ENCODE measurements at places on chromosomes 5 and 9.
A peak's percentile ranks its signal among the peaks of the same experiment; 100 is the strongest.

GRCh38 chr5:56849671-56850070 is 34.3 kb downstream of the MAP3K1 start:
- no peak for DNase-seq

- no peak for DNase-seq
Observed at GRCh38 chr5:146199176-146199815, 4.1 kb upstream of the RBM27 start.

GRCh38 chr9:134369416-134370212 is 43.4 kb downstream of the RXRA start:
- DNase-seq: no peak

- peak; percentile 58 for DNase-seq
Observed at GRCh38 chr5:78534148-78534904, 114.2 kb downstream of the LHFPL2 start.

GRCh38 chr5:65555287-65555686 is 7.7 kb downstream of the CENPK start:
- no peak for DNase-seq

DNA sequence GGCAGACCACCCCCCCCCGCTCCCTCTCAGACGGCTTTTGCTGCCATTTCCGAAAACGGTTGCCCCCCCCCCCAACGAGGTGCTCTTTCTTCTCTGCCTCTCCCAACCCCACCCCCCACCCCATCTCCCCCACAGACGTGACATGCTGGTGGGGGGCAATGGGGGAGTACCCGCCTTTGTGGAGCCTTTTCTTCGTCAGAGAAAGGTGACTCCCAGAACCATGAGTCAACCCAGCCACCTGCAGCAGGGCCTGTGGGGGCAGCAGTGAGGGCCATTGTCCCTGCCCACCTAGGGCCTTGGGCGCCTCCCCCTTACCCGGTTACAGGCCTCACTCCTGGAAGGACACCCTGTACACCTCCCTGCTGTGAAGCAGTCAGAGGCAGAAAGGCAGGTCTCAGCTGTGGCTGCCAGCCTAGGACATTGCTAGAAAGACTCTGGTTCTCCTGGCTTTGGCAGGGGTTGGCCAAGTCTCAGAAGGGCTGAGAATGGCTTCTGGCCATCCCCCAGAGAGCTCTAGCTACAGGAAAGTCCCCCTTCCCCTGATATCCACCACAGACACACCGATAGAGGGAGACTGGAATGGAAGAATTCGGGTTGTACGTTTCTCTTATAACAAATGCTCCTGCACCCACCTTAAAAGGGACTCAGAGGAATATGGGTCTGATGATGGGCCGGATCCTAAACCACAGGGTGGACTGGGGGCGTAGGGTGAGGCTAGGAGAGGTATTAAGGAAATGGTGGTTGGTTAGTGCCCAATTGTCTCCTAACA is 2.2 kb downstream of the DNAJB5 start:
- peak; percentile 83 for DNase-seq

DNA sequence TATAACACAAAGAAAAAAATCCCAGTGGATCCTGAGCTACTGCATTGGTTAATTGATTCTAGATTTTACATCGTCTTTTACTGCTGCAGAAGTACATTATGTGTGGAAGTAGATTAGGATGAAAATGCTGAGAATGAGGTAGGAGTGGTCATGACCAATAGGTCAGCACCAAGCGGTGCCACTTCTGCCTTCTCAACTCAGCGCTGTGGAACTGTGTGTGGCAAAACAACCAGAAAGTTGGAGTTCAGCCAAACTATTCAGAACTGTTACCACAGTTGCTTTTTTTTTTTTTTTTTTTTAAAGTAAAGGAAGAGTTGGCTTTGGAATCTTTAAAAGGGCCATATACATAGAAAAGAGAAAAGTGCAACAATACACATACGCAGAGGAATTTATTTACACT is 24.2 kb downstream of the POU5F2 start:
- no peak for DNase-seq

DNA sequence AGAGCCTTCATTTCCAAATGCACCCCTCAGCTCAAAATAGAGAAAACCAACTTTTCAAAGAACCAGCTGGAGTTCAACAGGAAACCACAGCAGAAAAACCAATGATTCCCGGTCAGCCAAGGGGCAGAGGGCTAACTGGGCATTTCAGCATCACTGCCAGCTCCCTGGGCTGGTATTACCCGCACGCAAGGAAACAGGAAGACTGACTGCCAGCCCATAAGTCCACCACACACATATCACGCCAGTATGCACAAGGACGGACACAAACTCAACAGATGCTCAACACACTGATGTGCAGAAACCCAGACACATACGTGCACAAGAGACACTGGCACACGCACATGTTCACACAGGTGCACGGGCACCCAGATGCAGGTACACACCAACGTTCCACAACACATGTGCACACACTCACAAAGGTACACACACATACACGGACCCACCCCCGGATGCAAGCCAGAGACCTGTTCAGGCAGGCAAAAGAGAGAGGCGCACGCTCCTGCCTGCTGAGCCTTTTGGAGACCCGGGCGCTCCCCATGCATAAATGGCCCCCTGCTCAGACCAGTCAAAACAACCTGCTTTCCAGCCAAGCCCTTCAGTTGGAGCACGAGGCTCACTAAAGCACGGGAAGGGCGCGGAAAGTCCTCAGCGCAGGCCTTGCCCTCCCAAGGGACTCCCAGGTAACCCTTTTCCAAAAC is 2.1 kb downstream of the ADAMTS2 start:
- DNase-seq: no peak

DNA sequence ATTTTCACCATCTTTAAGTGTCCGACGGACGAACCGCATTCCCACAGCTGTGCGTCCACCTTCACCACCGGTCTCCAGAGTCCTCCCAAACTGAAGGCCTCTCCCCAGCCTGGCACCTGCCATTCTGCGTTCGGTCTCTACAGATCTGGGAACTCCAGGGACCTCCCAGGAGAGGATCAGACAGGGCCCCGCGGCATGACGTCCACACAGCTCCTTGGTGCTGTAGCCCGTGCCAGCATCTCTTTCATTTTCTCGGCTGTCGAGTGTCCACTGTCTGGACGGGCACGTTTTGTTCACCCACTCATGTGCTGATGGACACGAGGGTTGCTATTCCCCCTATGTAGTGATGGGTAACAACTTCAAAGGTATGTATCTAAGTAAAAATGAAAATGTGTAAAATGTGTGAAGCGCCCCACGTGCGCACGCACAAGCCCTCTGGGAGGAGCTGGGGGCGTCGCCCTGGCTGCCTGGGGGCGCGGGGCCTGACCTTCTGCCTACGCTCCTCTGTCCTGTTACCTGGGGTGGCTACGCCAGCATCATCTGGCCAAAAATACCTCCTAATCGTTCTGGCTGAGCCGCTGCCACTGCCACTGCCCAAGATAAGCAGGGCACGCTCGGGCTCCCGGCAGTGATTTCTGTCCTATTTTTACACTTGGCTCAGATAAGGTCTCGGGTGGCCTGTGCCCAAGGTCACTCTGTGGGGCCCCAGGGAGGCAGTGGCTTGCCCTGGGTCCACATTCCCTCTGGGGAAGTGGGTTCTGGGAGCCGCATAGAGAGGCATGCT is 10.8 kb upstream of the SLC12A7 start:
- DNase-seq: no peak

DNA sequence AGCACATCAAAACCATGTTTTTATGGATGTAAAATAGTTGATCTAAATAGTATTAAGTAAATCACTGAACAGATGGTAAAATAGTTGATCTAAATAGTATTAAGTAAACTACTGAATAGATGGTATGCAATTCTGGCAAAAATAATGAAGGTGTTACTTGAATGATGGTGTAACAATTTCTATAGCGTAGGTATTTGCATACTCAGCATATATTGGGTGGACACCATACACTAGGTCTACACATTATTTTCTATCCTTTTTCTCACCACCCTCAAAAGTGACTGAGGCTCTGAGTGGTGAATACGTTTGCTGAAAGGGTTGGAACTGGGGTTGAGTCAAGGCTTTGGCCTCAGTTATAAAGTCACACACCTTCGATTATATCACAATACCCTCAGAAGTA is 81.3 kb downstream of the ATP10B start:
- DNase-seq: no peak

DNA sequence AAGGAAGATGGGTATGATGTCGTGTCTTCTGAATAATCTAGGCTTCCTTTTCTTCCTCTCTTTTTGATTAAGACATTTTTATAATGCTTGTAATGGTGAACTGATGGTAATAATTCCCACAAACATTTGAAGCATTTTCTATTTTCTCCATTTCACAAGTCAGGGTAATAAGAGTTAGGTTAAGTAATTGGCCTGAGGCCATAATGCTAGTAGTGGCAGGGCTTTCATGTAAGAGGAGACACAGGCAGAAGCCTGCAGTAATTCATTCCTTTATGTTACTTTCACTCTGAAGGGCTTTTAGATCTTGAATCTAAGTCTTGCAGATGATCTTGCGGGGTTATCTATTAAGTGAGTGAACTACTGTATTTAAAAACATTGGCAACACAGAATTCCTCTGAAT is 374.9 kb downstream of the MAT2B start:
- DNase-seq: no peak

DNA sequence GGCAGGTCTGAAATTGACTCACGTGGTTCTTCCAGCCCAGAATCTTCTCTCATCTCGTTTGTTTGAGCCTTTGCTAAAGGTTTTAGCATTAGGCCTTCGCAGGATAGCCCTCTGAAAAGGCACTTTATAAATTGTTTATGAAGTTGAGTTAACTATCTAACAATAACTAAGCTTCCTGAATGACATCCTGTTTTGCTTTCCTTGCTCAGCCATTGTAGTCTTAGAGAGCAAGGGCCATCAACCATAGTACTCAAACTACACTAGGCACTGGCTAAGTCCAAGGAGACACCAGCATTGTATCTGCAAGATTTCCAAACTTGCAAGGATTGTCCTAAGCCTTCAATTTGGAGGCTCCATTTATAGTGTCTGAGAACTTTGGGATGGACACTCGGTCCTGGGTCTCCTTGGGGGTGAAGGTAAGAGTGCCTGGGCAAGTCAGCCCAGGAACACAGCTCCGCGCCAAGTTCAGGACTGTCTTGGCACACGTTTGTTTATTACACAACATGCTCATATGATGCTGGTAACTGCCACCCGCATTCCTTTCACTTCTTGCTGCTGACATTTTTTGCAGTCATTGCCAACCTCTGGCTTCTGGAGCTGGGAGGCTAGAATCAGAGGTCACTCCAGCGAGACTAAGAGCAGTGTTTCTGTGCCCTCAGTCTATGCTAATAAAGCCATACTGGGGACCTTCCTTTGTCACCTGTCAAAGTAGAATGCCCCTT is 151.1 kb downstream of the ESM1 start:
- DNase-seq: no peak

DNA sequence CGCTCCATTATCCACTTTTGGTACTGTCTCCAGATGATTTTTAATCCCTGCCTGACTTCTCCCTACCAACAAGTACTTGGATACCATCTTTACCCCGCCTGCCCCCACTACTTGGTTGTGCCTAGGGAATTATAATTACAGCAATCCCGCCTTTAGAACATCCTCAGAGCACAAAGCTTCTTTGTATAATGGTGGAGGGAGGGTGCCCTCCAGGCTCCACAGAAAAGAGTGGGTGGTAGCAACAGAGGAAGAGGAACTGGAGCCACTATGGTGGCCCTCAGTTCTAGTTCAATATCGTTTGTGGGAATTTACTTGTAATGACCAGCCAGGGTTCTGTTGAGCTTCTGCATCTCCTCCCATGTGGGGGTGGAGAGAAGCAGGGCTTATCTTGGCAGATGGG is 79.0 kb upstream of the RNF38 start:
- no peak for DNase-seq

DNA sequence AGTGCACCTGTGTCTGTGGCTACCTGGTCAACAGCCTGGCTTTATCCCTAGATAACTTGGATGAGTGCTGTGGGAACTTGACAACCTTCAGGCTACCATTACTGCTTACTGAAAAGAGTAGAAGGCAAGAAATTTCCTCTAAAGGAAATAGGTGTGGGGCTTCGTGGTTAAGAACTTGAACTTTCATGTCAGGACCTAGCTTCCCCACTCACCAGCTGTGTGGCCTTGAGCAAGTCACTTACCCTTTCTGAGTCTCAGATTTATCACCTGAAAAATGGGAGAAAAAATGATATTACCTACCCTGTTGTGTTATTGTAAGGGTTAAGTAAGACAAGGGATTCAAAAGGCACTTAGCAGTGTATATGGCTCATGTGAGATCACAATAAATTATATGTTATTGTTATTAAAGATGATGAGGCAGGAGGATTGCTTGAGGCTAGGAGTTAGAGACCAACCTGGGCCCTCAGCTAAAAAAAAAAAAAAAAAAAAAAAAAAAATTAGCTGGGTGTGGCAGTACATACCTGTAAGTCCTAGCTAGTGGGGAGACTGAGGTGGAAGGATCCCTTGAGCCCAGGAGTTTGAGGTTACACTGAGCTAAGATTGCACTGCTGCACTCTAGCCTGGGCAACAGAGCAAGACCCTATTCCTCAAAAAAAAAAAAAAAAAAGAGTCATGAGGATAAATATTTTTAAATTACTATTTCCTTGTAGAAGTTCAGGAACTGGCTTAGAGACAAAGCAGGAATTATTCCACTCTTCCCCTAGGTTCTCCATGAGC is 97.0 kb upstream of the SPRY4 start:
- no peak for DNase-seq

- DNase-seq: no peak
Observed at GRCh38 chr9:70816316-70816715, 305.1 kb downstream of the TRPM3 start.

DNA sequence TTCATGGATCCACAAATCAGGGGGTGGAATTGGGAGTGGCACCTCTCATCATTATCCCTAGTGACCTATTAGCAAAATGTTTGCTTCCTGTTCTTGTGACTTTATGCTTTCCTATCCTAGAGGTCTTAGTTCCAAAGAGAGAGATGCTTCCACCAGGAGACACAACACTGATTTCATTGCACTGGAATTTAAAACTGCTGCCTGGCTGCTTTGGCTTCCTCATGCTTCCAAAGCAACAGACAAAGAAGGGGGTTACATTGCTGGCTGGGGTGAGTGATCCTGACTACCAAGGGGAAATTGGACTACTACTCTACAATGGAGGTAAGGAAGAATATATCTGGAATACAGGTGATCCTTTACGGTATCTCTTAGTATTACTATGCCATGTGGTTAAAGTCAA is 69.2 kb upstream of the SH3GL2 start:
- no peak for DNase-seq

- no peak for DNase-seq
Observed at GRCh38 chr5:171841984-171842776, 56.6 kb downstream of the SMIM23 start.

- peak; percentile 3 for DNase-seq
Observed at GRCh38 chr9:109904666-109905065, 124.7 kb downstream of the PALM2AKAP2 start.

- DNase-seq: no peak
Observed at GRCh38 chr9:13431222-13431536, 151.7 kb upstream of the MPDZ start.

DNA sequence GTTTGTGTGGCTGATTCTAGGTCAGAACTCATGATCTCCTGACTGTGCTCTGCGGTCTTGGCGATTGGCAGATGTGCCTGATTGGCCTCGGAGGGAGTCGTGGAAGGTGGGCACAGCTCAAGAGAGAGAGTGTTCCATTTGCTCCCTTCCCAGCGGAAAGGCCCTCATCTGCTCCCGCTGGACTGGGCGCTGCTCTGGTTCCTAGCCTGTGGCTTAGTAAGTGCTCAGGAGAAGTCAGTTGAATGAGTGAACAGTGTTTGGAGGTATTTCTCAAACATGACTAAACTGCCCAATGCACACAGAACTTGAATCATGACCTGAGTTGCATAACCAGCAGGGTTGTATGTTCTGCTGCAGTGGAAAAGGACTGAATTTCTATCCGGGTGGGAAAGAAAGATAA is 120.2 kb upstream of the PITX1 start:
- DNase-seq: peak; percentile 21

- DNase-seq: no peak
Observed at GRCh38 chr5:61919920-61920319, 386.1 kb upstream of the KIF2A start.
